ENCODE measurements at places on chromosomes 12 and 14.

- no peak for DNase-seq
These were observed 231.2 kb downstream of the ETNK1 start for GRCh38 chr12:22856178-22856577.

DNA sequence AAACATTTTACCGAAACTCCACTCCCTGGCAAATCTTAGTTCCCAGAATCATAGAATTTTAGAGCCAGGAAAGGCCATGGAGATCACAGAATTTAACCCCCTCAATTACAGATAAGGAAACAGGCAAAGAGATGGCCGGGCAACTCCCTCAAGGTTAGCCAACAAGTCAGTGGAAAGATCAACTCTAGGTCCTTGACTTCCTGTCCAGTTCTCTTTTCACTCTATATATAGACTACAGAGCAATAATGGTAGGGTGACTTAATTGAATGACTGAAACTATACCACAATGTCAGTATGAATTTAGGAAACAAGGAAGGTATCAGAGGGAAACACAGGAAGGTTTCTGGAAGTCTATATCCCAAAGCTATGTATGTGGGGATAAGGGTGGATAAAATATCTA lies 11.6 kb downstream of the OXA1L start:
- no peak for DNase-seq

GRCh38 chr12:78721906-78722305 lies 142.7 kb upstream of the SYT1 start:
- no peak for DNase-seq

GRCh38 chr12:11269607-11270006 lies at the start of gene PRB3:
Gene PRB3 (minus strand): TSS chr12:11269707. CDS start chr12:11269669, 38 bp downstream.
- DNase-seq = no peak

- DNase-seq = no peak
These were observed 274.9 kb downstream of the PAWR start for GRCh38 chr12:79415746-79416435.

- peak; percentile 46 for DNase-seq
These were observed 55.8 kb upstream of the VRK1 start for GRCh38 chr14:96741151-96741977.

DNA sequence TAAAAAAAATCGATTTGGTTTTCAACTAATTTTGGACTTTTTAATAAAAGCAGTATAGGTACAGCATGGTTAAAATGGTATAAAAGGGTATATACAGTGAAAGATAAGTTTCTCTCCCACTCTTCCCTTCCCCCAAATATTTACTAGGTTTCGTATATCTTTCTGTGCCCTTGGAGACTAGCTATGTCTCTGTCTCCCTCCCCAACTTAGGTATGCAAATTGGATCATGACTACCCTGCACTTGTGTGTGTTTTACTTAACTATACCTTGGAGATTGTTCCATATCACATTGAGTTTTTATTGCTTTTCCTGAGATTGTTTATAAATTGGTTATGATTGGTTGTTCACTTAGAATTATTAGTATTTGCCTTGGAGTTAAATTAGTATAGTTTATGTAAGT lies 19.4 kb downstream of the AEBP2 start:
- DNase-seq = no peak

DNA sequence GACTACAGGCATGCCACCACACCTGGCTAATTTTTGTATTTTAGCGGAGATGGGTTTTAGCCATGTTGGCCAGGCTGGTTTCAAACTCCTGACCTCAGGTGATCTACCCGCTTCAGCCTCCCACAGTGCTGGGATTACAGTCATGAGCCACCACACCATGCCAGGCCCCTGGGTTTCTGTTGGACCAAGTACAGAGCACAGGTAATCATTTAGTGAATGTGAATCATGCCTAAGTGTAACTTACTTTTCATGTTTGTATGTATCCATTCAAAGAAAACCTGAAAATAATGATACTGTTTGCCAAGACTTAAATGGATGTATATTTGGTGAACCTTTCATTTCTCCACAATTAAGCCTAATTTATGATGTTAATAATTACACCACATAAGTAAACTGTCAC lies 65.9 kb downstream of the FGD6 start:
- DNase-seq = no peak

DNA sequence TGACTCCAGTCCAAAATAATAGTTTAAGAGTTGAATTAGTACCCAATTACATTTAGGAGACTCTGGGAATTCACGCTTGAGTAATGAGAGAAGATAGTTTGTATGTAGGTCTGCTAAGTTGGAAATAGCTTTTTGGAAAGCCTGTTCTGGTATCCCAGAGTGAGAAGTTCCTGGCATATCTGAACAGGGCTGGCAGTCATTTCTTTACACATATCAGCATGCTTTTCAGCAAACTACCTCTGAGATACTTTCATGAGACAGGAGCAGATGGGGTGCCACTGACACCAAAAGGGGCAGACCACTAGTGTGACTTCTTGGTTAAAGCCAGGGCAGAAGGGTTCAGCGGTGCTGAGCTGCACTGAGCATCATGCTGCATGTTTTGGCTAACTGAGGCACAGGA lies 45.1 kb upstream of the GRIP1 start:
- no peak for DNase-seq

GRCh38 chr12:114294303-114294685 lies 111.7 kb downstream of the TBX5 start:
- no peak for DNase-seq

DNA sequence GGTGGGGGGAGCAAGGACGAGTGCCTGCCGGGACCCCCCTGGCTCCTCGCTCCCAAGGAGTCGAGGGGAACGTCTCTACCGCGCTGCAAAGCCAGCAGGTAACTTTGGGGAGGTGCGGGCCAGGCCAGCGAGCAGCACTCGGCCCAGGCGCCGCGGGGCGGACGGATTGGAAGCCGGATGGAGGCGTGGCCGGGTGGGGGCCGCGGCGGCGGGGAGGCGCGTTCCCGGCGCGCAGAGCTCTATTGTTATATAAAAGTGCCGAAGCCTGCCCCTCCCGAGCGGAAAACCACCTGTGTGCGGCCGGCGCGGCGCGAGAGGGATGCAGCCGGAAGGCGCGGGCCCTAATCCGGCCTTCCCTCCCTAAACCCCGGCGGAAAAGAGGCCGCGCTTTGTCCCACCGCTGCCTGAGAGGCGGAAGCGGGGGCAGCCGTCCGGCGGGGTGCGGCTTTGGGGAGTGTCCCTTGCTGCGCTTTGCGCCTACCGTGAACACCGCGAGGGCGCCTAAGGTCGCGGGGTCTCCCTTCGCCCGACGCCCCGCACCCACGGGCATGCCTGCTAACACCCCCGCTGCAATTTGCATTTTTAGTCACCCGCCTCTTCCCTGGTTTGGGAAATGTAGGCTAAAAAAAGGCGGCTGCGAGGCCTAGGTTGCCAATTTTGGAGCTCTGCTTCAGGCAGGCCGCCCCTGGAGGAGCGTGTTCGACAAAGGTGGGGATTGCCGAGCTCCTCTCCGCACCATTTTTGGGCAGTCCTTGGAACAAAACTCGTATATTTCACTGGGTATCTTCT lies 1.7 kb upstream of the DUSP6 start:
- DNase-seq = no peak
